ENCODE measurements at places on chromosomes 5 and 9. TPM values are rescaled to one million over a fixed set of nuclear protein-coding genes. Genes with fewer than 3 reads are reported as not detected.

Gene CAMLG
- total RNA-seq, result 28.9 TPM

Gene COL15A1
- total RNA-seq, result 0.39 TPM

Gene PCDHGB5
- 2.2 TPM for total RNA-seq

Gene IFNB1
- total RNA-seq, result 0.15 TPM

Gene YIPF5
- total RNA-seq, result 73.7 TPM

Gene WASHC1
- total RNA-seq, result 11.4 TPM

Gene ROPN1L
- 1.9 TPM for total RNA-seq

Gene ENTPD2
- 0.63 TPM for total RNA-seq

Gene ADAMTS12
- total RNA-seq, result 9.2 TPM

Gene ZNF484
- total RNA-seq, result 1.8 TPM

Gene FOXI1
- total RNA-seq, result not detected
